Body of pancreas (tissue), 4 donors: ENCODE measurements at places on chromosomes 11 and 22. TPM values are rescaled to one million over a fixed set of nuclear protein-coding genes. Genes with fewer than 3 reads are reported as not detected.
A peak's percentile ranks its signal among the peaks of the same experiment; 100 is the strongest.

DNA sequence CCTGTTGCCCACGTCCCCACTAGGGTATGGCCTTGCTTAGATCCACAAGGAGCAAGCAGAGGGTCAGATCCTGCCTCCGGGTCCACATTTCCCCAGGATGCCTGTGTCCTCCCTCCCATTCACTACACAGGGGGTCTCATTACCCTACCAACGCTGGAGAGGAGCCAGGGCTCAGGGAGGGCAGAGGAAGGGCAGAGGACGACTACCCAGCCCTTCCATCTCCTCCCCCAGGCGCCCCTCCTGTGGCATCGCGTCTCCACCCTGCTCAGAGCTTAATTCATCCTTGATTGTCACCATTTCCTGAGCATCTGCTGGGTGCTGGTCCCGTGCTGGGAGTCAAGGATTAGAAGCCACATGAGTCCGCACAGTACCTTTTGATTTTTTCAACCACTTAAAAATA, 5.0 kb downstream of the NFAM1 start:
- no peak for DNase-seq

DNA sequence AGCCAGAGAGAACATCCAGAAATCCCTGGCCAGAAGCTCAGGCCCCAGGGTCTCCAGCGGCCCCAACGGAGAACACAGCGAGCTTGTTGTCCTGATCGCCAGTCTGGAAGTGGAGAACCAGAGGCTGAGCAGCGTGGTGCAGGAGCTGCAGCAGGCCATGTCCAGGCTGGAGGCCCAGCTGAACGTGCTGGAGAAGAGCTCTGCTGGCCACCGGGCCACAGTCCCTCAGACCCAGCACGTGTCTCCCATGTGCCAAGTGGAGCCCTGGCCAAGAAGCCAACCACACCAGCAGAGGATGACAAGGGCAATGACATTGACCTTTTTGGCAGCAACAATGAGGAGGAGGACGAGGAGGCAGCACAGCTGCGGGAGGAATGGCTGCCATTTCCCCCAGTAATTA, 20.6 kb upstream of the SCGB1D1 start:
- DNase-seq = no peak

- no peak for DNase-seq
Observed at GRCh38 chr22:42171417-42171816, 40.8 kb upstream of the CYP2D6 start.

The TSPO gene
- 113 TPM for total RNA-seq

DNA sequence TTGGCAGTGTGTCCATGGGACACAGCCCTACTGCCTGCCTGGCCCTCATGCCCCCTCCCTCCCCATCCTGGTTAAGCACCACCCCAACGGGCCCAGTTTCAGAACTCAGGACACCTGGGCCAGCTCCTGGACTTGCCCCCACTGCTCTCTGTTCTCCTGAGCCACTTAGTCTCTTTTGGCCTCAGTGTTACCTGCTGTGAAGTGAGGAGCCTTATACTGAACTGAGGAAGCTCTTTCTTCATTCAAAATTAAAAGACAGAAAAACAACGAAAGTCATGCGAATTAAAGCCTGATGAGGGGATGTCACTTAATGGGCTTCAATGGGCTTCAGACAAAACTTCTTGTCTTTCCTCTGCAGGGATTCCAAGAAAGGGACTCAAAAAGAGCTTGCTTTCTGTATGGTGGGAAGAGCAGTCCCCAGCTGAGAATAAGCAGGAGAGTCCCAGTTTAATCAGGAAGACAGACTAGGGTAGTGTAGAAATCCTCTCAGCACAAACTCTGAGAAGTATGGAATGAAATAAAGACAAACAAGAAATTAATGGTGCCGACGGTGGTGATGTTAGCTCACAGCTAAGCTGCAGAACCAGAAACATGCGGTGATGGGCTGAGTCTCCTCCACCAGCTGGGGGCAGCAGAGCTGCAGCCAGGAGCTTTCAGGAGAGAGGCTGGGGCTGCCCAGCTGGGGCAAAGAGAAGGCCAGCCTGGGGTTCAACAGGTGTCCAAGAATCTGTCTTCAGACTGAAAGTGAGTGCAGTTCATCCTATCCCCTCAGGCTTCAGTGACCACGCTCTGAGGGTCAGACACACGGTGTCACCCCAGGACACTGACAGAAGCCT, 101.0 kb downstream of the GGTLC2 start:
- peak; percentile 50 for DNase-seq

DNA sequence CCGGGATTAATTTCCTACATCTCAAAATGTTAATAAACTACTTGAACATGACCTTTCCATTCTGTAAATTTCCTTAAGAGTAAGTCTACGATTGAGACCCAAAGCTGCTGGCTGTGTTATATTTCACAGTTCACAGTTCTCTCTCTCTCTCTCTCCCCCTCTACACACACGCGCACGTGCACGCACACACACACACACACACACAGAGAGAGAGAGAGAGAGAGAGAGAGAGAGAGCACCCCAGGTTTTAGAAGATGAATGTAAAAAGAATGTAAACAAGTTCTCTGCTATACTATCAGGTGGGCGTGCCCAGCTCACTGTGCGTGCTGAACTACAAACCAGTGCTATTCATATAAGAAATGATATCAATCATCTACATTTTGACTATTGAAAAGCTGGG, 3.3 kb downstream of the BDNF start:
- no peak for DNase-seq

The CD3E gene
- total RNA-seq = 3.1 TPM

- DNase-seq = no peak
Observed at GRCh38 chr11:15772547-15772946, 583.8 kb downstream of the SOX6 start.

DNA sequence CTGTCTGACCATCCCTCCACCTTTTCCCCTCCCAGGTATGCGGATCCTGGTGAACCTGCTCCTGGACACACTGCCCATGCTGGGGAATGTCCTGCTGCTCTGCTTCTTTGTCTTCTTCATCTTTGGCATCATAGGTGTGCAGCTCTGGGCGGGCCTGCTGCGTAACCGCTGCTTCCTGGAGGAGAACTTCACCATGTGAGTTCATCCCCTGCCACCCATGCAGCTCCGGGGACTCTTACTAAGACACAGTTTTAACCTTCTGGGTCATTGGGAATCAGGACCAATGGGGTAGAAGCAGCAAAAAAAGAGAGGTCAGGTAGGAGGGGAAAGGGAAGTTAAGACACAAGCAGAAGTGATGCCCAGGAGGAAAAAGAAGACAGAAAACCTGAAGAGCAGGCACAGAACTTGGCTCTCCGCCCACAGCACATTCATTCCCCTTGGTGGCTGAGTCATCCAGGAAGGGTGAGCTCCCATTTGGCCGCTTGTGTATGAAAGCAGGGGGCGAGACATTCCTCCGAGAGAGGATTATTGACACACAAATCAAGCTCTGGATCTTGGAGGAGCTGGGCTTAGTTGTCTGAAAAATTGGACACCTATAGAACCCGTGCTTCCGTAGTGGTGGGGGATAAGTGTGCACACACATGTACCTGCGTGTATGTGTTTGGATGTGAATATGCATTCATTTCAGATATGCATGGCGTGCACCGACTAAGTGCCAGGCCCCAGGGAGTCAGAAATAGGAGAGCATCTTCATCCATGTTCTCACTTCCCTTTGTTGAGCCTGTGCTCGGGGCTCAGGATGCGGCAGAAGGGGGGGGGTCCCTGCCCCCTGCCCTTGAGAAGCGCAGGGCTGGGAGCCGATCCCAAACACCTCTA, 64.2 kb downstream of the CACNA1I start:
- DNase-seq = peak; percentile 53

The MS4A3 gene
- not detected for total RNA-seq

DNA sequence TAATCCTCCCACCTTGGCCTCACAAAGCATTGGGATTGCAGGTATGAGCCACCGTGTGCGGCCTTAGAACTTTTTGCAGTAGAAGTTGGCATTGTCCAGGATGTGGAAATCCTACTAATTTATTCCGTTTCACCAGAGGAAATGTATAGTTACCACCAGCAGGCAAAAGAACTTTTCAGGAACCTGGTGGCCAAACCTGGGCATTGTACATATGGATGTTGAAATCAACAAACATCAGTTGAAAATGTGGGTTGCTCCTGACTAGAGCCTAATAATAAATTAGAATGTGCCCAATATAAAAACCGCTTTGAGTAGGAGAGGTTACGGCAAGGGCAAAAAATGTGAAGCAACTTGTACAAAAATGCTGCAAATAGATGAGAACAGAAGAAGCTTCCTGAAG, 40.7 kb upstream of the XBP1 start:
- no peak for DNase-seq

GRCh38 chr22:38799265-38800002, 5.5 kb upstream of the DNAL4 start:
- no peak for DNase-seq

- DNase-seq = no peak
Observed at GRCh38 chr11:57530215-57530595, 349 bp downstream of the TIMM10 start.

The SLC1A2 gene
- total RNA-seq = 73.7 TPM

DNA sequence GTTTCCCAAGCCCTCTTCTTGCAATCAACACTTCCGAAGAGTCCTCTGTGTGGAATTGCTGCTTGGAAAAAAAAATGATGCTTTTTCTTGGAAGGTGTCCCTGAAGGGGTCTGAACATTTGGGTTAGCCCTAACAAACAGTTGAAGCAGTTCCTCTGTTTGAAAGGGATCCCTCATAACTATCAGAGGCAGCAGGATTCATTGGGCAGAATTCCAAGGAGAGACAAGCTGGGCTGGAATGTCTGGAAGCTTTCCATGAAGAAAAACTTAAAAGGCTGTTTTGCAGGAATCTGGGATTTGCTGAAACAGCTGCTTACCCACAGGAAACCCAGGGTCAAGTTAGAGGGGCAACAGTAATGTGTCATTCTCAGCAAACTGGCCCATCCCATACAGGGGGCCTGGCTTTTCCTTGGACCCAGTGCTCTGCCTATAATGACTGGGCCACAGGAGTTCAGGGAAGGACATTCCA, 3.1 kb downstream of the CSNK2A3 start:
- peak; percentile 30 for DNase-seq

DNA sequence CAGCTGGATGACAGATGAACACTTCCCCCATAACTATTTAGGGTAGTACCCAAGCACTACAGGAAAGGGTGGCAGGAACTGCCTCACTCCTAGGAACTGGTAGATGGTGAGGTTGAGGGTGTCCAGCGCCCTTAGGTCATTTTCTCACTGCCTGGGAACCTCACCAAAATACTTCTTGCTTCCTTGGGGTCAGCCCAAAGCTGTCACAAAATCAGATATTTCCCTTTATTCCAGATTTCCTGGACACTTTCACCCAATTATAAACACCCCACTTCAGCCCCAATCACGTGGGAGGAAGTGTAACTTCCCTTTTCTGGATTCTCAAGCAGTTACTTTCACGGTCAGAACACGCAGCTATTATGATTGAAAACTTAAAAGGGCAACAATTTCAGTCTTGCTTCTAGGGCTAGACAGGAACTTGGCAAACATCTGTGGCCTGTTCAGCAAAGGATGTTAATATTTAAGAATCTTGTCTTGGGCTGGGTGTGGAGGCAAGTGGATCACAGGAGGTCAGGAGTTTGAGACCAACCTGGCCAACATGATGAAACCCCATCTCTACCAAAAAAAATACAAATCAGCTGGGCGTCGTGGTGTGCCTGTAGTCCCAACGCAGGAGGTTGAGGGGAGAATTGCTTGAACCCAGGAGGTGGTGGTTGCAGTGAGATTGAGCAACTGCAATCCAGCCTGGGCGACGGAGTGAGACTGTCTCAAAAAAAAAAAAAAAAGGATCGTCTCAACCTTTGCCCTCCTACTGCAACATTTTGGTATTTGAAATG, 4.0 kb downstream of the FTH1 start:
- DNase-seq = peak; percentile 60

GRCh38 chr22:38069372-38070249, 12.4 kb downstream of the PICK1 start:
- no peak for DNase-seq

- DNase-seq = no peak
Observed at GRCh38 chr11:122023614-122024250, 92.3 kb downstream of the BLID start.

DNA sequence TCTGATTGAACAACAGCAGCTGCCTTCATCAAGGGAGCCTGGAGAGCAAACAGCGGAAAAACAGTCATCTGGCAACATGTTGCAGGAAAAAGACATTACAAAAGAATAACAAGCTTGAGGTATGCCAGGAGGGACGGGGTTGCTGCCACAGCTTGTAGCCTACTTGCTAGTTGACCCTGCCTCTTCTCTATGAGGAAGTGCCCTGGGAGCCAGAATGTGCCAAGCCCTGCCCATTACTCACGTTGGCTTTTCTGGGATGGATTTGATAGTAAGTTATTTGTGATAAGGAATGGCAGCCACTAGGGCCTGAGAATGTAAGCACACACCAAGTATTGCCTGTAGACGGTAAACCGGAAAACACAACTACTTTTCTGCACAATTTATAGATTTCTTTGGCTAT, 113.5 kb upstream of the KIRREL3 start:
- DNase-seq = peak; percentile 74

The POTEH gene
- not detected for total RNA-seq

The NAV2 gene
- total RNA-seq = 35.5 TPM

- DNase-seq = peak; percentile 78
Observed at GRCh38 chr11:9758637-9759518, 95.0 kb downstream of the SWAP70 start.

The CUL5 gene
- total RNA-seq = 13.7 TPM

DNA sequence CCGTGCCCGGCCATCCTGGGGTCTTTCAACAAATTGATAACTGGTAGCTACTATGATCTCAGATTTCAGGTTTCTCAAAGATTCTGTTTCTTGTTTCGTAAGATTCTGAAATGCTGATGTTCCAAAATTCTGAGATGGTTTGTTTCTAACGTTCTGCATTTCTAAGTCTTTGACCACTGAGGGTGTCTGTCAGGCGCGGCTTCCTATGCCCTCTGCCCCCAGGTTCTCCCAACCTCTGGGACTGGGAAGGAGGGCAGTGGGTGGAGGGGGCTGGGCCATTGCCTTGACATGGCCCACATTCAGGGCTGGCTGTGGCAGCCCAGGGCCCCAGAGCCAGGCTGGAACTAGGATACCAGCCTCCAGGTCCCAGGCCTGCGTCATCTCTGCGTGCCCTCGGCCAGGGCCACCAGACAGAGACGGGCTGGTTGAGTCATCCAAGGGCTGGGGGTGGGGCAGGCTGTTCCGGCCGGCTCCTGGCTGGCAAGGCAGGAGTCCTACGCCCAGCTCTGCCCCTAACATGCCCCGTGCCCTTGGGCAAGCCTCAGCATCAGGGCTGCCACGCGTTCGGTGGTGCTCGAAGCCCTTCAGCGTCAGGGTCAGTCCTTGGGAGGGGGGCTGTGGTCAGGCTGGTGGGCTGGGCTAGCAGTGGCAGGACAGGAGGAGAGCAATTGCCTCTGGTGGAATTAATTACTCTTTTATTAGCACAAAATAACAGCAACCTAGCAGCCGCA, 5.2 kb downstream of the TMEM134 start:
- DNase-seq = peak; percentile 71
